ENCODE measurements at places on chromosomes 4 and X.
A peak's percentile ranks its signal among the peaks of the same experiment; 100 is the strongest.

DNA sequence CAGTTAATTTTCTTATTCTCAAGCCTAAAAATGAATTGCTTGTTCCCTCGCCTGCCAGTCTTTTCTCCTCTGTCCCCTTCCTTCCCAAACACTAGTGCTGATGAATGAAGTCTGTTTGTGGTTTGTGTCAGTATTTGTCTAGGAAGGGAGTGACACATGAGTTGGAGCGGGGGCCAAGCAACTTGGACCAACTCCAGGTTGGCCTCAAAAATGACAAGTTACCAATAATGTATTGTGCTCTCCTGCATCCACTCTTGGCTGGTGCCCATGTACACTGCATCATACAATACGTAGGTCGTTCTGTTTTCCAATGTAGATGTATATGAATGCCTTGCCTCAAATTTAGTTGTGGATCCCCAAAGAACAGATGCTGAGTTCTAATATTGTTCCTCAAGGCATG, 223.0 kb upstream of the GPC4 start:
- no peak for DNase-seq

- no peak for DNase-seq
These were observed 79.9 kb downstream of the SLC7A11 start for GRCh38 chr4:138162259-138162658.

GRCh38 chr4:168797194-168797593, 212.9 kb downstream of the CBR4 start:
- no peak for DNase-seq

DNA sequence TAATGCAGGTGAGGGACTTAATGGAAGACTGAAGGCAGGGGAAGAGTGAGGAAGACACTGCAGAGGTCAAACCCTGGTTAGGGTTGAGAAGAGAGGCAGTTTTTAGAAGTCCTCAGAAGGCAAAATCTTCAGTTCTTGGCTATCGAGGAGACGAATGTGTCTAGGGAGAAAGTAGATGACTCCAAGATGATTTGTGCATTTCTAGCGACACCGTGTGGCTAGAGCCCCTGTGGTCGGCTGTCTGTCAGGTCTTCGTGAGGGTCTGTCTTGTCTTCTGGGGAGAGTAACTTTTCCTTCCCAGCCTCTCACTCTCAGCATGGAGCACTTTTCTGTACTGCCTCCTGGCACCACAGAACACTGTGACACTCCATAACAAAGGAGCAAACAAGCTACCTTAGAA, 458.1 kb downstream of the STIM2 start:
- no peak for DNase-seq

DNA sequence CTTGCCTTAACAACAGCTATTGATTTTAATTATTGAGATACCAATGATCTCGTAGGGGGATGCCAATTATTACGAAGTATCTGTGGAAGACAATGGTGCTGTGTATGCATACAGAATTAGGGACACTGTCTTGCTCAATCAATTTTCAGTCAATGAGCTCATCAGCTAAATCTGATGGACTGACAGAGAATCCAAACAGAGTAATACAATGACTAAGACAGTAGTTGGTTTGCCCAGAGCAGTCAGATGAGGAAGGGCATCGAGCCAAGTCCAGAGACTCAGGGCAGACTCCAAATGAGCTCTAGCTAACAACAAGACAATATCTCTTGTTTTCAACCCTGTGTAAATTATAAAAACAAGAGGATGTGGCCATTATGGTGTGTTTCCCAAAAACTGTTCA, 14.7 kb upstream of the GSX2 start:
- no peak for DNase-seq

- DNase-seq: no peak
These were observed 10.1 kb upstream of the SAP30 start for GRCh38 chr4:173360587-173361221.

GRCh38 chrX:84467898-84468297, 34.4 kb downstream of the HDX start:
- DNase-seq: no peak

DNA sequence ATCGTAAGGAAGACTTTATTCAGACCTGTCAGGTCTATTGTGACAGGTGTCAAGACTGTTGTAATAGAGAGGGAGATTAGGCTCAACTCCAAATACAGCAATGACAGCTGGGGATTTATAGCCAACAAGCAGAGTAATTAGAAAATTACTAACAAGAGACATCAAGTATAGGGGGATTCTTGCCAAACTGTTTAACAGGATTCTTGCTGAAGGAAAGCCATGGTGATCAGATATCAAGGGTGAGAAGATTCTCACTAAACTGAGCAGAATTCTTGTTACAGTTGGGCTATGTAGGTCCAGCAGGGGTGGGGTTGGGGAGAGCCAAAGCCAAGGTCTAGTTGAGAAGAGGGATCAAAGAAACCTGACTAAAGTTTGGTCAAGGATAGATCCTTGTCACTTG, 461.0 kb upstream of the GALNT7 start:
- no peak for DNase-seq

- DNase-seq: no peak
These were observed 89.8 kb downstream of the EIF4E start for GRCh38 chr4:98838977-98839618.

- no peak for DNase-seq
These were observed 287.2 kb upstream of the CT83 start for GRCh38 chrX:116749943-116750342.

DNA sequence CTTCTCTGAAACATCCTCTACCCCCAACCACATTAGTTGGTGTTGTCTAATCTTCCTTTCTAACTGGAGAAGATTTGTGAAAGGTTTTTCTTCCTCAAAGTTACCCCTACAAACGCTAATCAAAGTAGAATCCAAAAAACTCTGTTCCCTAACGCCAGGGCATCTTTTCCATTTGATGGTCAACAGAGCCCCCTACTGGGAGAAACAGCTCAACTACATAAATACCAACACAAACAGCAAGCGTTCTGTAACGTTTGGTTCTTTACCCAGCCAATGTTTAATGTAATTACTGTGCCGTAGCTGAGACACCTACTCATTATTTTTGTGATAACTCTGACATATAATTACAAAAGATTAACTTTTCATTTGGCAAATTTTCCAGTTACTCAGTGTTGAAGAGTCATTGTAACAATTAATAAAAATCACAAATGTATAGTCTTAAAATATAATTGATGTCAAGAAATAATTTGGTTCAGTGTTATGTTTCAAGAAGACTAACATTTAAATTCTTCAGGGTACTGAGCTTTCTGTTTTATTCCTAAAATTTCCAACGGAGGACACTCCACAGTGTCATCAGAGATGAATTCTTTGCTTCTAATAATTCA, 94.9 kb upstream of the TBC1D9 start:
- no peak for DNase-seq

- no peak for DNase-seq
These were observed 20.1 kb downstream of the HTT-AS start for GRCh38 chr4:3054169-3054759.

GRCh38 chrX:32443841-32444240, 767.5 kb downstream of the DMD start:
- DNase-seq: no peak

- DNase-seq: no peak
These were observed 104.1 kb downstream of the ZAR1 start for GRCh38 chr4:48594180-48594579.

- no peak for DNase-seq
These were observed 4.4 kb downstream of the RGS12 start for GRCh38 chr4:3297066-3297859.

DNA sequence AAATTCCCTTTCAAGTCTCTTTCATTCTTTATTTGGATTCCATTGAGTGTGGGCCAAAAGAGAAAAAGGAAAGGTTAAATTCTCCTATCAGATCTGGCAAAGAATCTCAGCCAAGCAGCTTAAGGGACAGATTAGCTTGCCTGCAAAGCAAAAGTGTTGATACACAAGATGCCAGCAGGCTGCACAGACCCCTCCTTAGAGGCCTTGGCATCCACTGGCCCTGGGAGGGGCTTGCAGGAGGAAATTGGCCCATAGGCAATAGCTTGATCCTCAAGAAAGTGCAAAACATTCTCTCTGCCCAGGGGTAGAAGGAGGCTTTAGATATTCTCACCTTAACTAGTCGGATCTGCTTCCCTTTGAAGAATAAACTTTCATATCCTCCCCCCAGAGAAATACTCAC, 300.4 kb upstream of the CPEB2 start:
- DNase-seq: no peak

- no peak for DNase-seq
These were observed 29.5 kb upstream of the PSAPL1 start for GRCh38 chr4:7464259-7464655.

DNA sequence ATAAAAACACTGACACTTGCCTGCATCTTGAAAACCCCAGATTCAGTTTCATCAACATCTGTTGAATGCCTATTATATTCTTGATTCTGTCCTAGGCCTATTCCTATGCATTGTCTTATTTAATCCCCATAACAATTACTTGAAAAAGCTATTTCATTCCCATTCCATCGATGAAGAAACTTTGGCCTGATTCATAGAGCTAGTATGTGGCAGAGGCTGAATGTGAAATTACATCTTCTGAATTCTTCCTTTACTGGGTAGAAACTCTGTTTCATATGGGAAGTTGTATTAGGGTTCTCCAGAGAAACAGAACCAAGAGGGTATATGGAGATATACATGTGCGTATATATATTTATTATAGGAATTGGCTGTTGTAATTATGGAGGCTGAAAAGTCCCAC, 35.0 kb upstream of the SLC4A4 start:
- DNase-seq: no peak

DNA sequence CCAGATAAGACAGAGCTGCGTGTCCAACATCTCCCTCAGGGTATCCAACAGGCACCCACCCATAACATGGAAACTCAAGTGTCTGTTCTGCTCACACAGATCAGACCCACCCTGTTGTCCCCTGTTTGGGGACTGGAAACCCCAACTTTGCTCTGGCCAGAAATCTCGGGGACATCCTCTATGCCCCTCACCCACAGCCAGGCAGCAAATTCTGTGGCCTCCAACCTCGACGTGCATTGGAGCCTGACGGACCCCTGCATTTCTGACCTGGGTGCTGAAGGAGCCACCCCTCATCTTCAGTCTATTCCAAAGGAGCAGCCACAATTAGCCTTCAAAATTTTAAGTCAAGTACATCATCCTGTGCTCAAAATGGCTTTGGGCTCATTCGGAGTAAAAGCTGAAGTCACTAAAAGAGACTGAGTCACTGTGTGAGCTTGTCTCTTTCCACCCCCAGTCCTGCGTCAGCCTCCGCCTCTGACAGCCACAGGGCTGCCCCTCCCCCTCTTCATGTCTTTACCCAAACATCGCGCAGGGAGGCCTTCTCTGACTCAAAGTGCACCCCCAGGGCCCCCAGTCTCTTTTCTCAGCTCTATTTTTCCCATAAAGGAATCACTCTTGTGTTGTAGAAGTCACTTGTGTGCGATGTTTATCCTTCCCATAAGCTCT, 24.4 kb upstream of the PDE6B start:
- peak; percentile 33 for DNase-seq
